NCI-H1694 (cell line): ENCODE measurements at places on chromosomes 12 and 14.

DNA sequence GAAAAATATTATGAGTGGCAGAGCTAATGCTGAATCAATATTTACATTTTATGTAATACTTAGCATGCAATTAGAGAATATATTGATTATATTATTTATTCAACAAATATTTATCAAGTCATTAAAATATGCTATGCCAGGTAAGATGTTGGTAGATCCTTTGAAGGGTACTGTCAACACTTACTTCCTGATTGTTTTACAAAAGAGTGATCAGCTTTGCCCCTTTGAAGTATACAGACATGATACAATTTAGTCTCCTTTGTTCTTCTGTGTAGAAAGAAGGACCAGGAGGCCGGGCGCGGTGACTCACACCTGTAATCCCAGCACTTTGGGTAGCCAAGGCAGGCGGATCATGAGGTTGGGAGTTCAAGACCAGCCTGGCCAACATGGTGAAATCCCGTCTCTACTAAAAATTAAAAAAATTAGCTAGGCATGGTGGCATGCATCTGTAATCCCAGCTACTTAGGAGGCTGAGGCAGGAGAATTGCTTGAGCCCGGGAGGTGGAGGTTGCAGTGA lies 73.9 kb upstream of the IFNG-AS1 start:
- DNase-seq, result no peak

GRCh38 chr14:79705126-79705894 lies 506.0 kb downstream of the DIO2 start:
- DNase-seq, result no peak

DNA sequence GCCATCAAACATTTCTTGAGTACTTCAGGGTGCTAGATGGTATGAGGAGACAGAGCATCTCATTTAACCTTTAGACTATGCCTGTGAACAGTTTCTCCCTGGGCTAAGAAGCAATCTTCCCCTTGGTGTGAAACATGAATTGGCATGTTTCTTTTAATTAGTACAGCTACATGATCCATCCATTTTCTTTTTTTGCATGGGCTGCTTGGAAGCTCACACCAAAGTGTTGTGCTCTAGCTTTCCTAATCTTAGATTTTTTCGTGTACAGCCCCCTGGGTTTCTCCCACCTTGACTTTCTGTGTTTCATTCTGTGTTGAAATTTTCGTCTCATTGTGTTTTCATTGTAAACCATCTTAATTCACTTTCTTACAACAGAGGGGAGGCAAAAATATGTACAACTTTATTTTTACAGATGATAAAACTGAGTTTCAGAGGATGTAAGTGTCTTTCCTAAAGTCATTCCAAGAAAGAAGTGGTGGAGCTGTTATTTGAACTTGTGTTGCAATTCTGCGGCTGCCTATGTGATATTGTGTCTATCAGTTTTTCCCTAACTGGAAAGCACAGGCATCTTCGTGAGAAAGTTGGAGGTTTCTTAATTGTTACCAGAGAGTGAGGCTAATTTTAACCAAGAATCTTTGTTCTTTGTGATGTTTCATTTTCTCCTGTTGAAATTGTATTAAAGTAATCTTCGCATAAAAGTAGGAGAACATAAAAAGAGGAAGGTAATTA lies 64.5 kb downstream of the DAAM1 start:
- DNase-seq, result no peak

DNA sequence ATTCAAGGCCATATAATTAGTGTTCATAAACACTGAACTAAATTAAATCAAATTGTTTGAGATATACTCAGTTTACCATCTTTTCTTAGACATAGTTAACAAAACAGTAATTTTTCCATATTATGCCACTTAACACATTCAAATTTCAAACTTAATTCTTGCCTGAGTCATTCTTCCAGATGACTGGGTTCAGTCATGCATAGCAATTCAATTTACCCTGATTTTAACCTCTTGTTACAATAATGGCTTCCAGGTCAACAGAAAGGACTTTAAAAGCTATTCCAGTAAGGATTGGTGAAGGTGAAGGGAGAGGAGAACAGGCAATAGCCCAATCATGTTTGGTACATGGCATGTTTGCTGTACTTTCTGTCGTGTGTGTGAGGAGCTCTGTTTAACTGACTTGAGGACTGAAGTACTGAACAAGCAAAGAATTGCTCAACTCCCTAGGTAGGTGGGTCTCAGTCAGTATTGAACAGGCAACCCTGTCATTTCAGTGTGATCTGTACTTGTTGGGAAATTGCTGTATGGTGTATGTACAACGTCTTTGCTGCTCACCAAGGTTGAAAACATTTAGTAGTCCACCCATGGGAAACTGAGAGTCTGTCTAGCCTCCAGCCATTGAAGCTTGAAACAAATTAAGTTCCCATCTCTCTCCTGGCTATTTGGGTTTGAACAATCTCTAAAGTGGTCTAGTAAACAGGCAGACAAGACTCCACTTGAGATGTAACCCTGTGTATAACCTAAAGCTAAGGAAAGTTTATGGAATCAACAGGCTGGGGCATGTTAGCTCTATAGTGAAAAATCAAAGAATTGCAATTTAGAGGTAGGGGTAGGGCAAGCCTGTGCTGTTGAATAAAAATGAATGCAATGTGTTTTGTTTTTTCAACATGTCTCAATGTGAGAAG lies 327.2 kb downstream of the BTG1 start:
- no peak for DNase-seq

GRCh38 chr14:88422919-88423650 lies 37.6 kb downstream of the SPATA7 start:
- DNase-seq, result no peak

GRCh38 chr14:32021341-32021740 lies 55.8 kb upstream of the ARHGAP5 start:
- DNase-seq, result no peak

- DNase-seq, result no peak
Observed at GRCh38 chr14:75456069-75456996, 28.5 kb downstream of the JDP2 start.

- DNase-seq, result no peak
Observed at GRCh38 chr14:104066719-104067295, 18.7 kb upstream of the ASPG start.

GRCh38 chr14:98223106-98223505 lies 1048.9 kb downstream of the BCL11B start:
- no peak for DNase-seq

DNA sequence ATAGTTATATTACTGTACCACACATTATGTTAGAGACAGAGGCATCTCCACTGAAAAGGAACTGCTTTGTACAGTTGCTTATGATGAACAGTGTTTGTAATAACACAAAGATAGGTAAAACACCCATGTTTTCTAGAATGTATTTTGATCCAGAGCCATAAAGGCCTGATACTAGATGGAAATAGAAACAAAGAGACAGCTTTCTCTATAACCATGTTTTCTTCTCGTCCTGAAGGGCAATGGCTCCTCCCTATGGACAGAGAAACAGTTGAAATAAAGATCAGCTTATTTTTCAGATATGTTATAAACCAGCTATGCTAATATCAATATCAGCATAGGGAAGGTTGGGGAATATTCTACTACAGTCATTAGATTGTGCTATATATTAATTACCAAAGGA lies 109.2 kb downstream of the ATXN7L3B start:
- no peak for DNase-seq

GRCh38 chr14:81537193-81537592 lies 3.5 kb upstream of the SEL1L start:
- no peak for DNase-seq

- DNase-seq, result no peak
Observed at GRCh38 chr12:26273811-26274210, 78.4 kb downstream of the SSPN start.

- no peak for DNase-seq
Observed at GRCh38 chr12:102602521-102602920, 122.2 kb upstream of the IGF1 start.

GRCh38 chr14:90105756-90106155 lies 44.0 kb downstream of the KCNK13 start:
- DNase-seq, result no peak
